ENCODE measurements at places on chromosomes 5 and 9.

DNA sequence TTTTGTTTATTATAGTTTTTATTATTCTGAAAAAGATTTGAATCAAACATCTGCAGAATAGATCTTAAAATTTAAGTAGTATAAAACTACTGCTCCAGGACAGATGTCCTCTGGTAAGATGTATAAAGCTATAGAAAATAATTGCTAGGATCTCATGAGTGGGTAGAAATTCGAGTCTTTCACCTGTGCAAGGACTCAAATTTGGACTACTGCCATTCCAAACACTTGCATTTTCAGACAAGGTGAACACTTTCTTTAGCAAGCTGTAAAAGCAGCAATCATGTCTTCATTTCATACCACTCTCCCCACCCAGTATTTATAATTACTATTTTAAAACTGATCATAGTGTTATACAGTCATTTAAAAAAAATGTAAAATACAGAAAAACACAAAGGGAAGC lies 20.7 kb downstream of the SKP2 start:
- no peak for DNase-seq

DNA sequence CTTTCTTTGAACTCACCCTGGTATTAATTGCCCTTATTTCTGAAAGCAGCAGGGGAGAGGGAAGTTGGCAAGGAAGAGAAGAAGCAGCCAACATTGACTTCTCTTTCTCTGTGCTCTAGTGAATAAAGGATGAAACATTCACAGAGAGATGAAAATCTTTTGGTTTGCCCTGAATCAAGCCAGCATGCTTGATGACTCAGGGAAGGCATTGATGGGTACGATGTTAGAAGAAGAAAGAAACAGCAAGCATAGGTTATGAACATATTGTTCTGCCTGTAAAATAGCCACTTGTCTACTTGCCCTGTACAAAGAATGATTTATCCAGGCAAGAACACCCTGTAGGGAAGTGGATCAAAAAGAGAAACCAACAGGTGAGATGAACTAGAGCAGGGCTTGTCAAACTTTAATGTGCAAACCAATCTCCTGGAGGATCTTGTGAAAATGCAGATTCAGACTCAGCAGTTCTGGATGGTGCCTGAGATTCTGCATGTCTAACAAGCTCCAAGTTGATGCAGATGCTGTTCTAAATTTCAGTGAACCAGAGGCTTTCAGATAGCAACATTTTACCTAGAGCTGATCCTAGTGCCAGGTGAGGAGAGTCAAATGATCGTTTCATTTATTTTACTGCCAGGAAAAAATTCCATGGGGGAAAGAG lies 586.6 kb upstream of the TLE4 start:
- DNase-seq = no peak

- DNase-seq = no peak
Measured at GRCh38 chr9:106179191-106179590, 484.9 kb downstream of the TMEM38B start.

DNA sequence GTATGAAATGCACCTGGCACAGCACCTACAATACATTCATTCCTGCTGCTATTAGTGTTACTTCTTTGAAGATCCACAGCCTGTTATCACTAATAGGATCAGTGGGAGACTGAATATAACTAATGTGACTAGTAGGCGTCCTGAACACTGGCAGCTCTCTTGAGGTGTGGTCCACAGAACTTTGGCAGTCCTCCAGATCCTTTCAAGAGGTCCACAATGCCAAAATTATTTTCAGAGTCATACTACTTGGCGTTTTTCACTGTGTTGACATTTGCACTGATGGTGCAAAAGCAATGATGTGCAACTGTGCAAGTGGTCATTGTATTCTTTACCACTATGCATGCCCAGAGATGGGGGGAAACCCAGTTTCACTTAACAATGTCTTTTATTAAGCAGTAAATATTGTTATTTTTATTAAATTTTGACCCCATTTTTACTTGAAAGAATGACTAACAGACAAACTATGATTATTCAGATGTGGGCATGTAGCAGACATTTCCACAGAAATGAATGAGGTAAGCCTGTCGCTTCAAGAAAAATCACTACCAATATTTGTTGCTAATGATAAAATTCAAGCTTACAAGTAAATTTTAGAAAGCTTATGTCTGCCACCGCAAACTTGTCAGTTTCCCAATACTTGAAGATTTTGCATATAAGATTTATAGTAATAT lies 48.9 kb downstream of the ADRB2 start:
- DNase-seq = no peak

- no peak for DNase-seq
Measured at GRCh38 chr5:127216898-127217675, 73.5 kb upstream of the MEGF10 start.

DNA sequence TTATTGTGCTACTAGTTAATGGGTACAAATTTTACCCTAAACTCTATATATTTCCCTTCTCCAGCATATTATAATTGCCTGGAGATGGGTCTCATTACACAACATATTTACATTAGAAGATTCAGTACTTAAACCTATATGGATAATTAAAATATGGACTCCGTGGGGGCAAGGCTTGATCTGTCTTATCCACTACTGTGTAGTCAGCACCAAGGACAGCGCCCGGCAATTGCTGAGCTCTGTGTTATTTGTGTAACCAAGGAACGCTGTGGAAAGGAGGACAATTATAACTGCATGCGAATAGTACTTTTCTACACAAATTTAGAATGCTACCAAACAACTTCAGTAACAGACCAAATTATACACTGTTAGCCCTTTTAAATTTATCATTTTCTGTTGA lies 77.7 kb downstream of the DNAH5 start:
- no peak for DNase-seq

- peak; percentile 80 for DNase-seq
Measured at GRCh38 chr5:93078082-93079038, 502.7 kb downstream of the NR2F1-AS1 start.

GRCh38 chr5:9316733-9317132 lies 229.1 kb downstream of the SEMA5A start:
- DNase-seq = no peak

Data from Ammon's horn (tissue), 1 donor.